ENCODE measurements at places on chromosomes 16 and 17.
A peak's percentile ranks its signal among the peaks of the same experiment; 100 is the strongest.

- no peaks in the 10 kb centered on the region for H3K36me3 ChIP-seq
- H3K4me3 ChIP-seq, result no peak overlapping the region
- no peak for DNase-seq
- H3K4me1 ChIP-seq, result peaks cover 28% of the 10 kb centered on the region
- H3K27me3 ChIP-seq, result no peaks in the 10 kb centered on the region
These were observed 26.7 kb upstream of the ITGA3 start for GRCh38 chr17:50029185-50029584.

- no peak overlapping the region for H3K27ac ChIP-seq
- H3K27me3 ChIP-seq, result no peaks in the 10 kb centered on the region
- no peak for DNase-seq
- H3K4me1 ChIP-seq, result no peaks in the 10 kb centered on the region
- H3K4me3 ChIP-seq, result no peak overlapping the region
- H3K36me3 ChIP-seq, result no peaks in the 10 kb centered on the region
These were observed 206.6 kb downstream of the CDH8 start for GRCh38 chr16:61829631-61830030.

GRCh38 chr16:71912534-71913275, 17.4 kb downstream of the IST1 start:
- no peak for DNase-seq
- H3K4me1 ChIP-seq, result peaks cover 55% of the 10 kb centered on the region
- H3K27ac ChIP-seq, result no peak overlapping the region

GRCh38 chr17:35915153-35915964, 15.2 kb downstream of the RDM1 start:
- no peak overlapping the region for H3K27ac ChIP-seq
- no peaks in the 10 kb centered on the region for H3K36me3 ChIP-seq
- H3K27me3 ChIP-seq, result no peaks in the 10 kb centered on the region
- DNase-seq, result no peak

GRCh38 chr17:33175562-33175961, 117.5 kb downstream of the ASIC2 start:
- no peaks in the 10 kb centered on the region for H3K4me1 ChIP-seq
- H3K4me3 ChIP-seq, result no peak overlapping the region
- H3K27me3 ChIP-seq, result no peaks in the 10 kb centered on the region
- H3K36me3 ChIP-seq, result no peaks in the 10 kb centered on the region

- no peak for DNase-seq
- H3K4me1 ChIP-seq, result peaks cover 52% of the 10 kb centered on the region
- no peaks in the 10 kb centered on the region for H3K36me3 ChIP-seq
- H3K27me3 ChIP-seq, result no peaks in the 10 kb centered on the region
- H3K27ac ChIP-seq, result peak within 1 kb of the TSS; percentile 96
These were observed at the start of gene KCTD11 for GRCh38 chr17:7351665-7352502. TSS of gene KCTD11 (plus strand) at chr17:7352162.

GRCh38 chr17:3798273-3799180, 2.5 kb downstream of the ITGAE start:
- no peak overlapping the region for H3K27ac ChIP-seq
- no peaks in the 10 kb centered on the region for H3K27me3 ChIP-seq
- H3K4me3 ChIP-seq, result no peak overlapping the region

- H3K4me3 ChIP-seq, result no peak overlapping the region
- DNase-seq, result no peak
- H3K27ac ChIP-seq, result peak overlapping the region; percentile 89
- H3K36me3 ChIP-seq, result no peaks in the 10 kb centered on the region
These were observed 40.6 kb downstream of the MIS12 start for GRCh38 chr17:5526821-5527598.

DNA sequence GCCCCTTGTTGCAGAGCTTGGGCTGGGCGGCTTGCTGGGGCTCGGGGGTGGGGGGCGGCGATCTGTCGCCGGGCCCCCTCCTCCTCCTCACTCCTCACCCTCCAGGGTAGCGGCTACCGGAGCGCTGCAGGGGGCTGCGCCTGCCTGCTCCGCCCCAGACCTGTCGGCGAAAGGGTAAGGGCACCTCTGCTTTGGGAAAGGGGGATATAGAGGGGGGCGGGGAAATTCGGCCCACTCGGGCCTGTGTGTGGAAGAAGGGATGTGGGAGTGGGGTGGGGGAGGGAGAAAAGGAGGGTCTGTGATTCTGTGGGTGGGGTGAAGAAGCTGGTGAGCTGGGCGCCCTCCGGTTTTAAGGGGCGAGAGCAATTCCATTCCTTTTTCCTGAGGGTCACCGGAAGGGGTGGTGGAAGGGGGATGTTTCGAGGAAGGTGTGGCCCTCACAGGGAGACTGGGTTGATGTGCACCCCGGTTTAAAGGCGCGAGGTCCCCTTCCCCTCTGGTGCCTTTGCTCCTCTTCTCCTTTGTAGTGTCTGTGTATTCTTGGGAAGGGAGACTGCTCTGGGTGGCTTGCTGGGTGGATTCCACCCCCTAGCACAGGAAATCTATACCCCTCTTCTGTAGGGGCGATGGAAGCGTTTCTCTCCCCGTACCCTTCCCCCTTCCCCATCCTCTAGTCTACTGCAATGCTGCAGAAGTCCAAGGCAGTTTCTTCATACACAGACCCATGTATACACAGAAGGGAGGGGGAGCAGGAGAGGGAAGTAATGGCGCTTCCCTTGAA, 878 bp downstream of the TAOK1 start:
- peak overlapping the region; percentile 88 for H3K4me3 ChIP-seq
- H3K27ac ChIP-seq, result peak overlapping the region; percentile 97
- no peak for DNase-seq
- H3K27me3 ChIP-seq, result no peaks in the 10 kb centered on the region
- no peaks in the 10 kb centered on the region for H3K36me3 ChIP-seq
- H3K4me1 ChIP-seq, result peaks cover 45% of the 10 kb centered on the region

Measured in vagina (tissue), 2 donors.